ENCODE measurements at places on chromosomes 2 and 18. TPM values are rescaled to one million over a fixed set of nuclear protein-coding genes. Genes with fewer than 3 reads are reported as not detected.

GRCh38 chr2:233793465-233794127 is 15.5 kb downstream of the MROH2A start:
- DNase-seq: no peak

DNA sequence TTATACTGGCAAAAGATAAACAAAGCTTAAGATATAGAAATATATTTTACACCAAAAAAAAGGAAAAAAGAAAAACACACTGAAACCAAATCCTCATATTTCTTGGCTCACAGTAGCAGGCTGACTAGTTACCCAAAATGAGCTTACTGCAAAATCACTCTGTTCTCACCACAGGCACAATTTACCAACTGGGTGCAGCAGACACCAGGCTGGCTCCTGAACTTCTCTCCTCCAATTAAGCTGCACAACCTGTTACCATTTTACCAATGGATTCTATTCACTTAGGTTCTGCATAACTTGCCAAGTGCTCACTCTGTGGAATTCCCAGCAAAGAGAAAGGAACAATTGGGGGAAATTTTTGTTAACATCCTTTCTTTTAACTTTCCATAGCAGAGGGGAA is 679.3 kb downstream of the ZEB2 start:
- DNase-seq: no peak

- no peak for DNase-seq
Observed at GRCh38 chr18:2338601-2339000, 232.7 kb downstream of the METTL4 start.

DNA sequence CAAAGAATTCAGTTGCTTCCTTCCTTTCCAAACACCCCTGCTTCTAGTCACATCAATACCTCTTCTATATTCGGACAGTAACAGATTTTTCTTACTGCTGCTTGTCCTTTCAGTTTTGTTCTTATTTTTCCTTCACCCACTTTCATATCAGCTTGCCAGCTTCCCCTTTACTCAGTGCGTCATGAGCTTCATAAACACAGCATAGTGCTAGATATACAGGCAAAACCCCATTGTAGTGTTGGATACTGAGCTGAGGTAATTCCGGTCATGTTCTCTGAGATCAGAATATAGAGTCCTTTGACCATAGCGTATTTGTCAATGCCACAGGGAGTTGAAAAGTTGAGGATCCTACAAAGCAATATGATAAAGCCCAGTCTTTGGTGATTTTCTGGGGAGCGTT is 2.4 kb downstream of the FARP2 start:
- DNase-seq: no peak

KCNG3 gene
- 2.3 TPM for total RNA-seq

GRCh38 chr18:60182223-60182622 is 190.4 kb downstream of the MC4R start:
- DNase-seq: no peak

DNA sequence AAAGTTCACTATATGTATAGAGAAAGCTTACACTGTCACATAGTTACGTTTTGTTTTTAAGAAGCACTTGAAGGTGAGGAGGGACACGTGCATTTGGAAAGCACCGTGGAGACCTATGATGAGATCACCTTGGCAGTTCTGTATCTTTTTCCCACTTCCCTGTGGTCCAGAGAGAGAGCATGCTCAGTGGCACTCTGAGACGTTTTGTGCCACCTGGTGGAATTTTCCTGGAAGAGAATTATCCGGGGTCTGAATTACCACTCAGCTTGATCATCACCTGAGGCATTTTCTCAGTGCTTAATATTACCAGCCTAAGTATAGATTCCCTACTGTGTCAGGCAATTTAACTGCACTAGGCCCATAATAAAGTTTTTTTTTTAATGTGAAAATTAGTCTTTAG is 469.4 kb upstream of the SMIM21 start:
- DNase-seq: no peak

GRCh38 chr2:7116511-7116910 is 199.3 kb downstream of the RNF144A start:
- no peak for DNase-seq

ZSWIM2 gene
- total RNA-seq: not detected

ANKRD62 gene
- not detected for total RNA-seq

GRCh38 chr2:80068038-80068731 is 236.4 kb downstream of the LRRTM1 start:
- no peak for DNase-seq

- no peak for DNase-seq
Observed at GRCh38 chr2:188765522-188766470, 208.4 kb upstream of the COL3A1 start.

DNA sequence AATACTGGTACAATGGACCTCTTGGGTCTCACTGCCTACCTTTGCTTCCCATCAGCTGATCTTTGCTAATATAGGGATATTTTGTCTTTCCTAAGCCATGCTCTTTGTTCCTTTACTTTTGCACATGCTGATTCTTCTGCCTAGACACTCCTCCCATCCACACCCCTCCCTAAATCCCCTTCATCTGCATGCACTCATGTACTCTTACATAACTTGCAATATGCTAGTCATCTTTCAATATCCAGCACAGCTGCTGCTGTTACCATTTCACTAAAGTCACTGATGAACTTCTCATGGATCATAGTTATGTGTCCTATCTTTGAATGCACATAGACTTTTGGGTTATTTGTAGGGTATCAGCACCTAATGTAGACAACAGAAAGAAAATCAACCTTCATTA is 18.5 kb upstream of the DTNA start:
- no peak for DNase-seq

TEKT4 gene
- total RNA-seq: not detected

TMSB10 gene
- 473 TPM for total RNA-seq

RNU2-63P gene
- not detected for total RNA-seq

DNA sequence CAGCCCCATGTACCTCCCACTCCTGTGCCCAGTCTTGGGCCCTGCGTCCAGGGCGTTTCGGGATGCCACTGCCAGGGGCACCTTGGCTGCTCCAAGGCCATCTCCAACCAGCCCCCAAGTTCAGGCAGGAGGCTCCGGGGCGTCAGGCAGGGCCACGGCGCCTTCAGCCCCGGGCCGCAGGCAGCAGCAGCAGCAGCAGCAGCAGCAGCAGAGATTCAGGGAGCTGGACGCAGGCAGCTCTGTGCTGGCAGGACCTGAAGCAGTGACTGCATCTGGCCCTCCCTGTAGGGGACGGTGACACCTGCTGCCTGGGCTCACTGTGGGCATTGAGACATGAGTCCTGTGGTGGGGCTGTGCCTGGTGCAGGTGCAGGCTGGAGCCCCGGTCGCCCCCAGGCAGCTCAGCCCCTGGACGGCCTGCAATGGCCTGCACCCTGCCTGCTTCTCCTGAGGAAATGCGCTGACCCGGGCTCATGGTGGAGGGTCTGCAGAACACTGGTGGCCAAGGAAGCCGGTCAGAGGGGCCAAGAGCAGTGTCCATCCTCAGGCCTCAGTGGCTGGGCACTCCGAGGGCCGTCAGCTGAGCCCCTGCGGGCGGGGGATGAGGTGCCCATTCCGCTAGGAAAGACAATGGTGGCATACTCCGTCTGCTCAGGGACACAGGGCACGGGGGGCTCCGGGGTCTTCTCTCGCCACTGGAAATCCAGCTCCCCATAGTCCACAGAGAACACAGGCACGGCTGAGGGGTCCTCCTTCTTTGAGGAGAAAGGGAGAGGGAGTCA is 8.0 kb downstream of the PDCD1 start:
- DNase-seq: peak; percentile 28

GRCh38 chr2:236317938-236318396 is 53.8 kb upstream of the ASB18 start:
- no peak for DNase-seq

DNA sequence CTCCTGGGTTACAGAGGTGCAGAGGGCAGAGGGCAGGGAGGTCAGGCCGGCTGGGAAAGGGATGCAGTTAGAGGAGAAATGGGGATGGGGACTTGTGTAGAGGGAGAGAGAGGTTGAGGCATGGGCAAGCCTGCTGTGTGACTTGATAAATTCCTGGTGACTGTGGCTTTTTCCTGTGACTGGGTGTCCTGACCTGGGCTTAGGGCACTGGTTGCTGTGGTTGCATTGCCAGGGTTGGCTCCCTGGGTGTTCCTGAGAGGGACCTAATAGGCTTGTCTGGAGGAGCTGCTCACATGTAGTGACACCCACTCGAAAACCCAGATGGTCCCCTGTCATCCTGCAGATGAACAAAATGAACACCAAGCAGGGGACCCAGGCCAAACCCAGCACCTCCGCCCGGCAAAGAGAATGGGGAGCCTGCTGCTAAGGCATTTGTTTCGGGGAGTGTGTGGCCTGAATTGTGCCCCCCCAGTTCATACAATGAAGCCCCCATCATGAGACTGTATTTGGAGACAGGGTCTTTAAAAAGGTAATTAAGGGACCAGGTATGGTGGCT is 78.6 kb downstream of the VWA3B start:
- no peak for DNase-seq

DNA sequence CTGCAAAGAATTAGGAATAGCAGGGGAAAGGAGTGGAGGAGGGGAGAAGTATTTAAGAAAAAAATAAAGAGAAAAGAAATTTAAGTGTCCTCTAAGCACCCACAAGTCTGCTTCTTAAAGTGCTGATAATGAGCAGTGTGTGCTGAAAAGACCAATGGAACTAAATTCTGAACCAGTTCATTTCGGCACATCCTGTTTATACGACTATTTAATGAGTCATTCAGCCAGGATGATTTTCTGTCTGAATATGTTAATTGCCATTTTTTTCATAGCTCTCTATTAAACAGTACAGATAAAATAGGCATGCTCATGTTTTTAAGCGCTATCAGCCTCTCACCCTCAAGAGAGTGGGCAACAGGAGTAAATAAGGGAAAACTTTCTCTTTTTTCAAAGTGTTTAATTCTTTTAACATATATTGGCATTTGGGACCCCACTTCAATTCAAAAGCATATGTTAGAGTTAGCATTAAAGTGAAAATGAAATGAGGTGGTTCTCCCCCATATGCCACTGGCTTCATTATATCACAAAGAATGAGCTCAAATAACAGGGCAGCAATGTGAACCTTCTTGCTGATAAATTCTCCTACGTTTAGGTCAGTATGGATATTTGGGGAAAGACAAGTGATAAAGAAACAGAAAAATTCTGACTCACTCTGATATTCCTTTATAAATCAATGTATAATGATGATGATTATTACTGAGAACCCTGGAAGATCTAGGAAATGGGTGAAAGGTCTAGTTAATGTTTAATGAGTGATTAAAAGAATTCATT is 87.5 kb downstream of the TCF4 start:
- DNase-seq: no peak

- peak; percentile 96 for DNase-seq
Observed at GRCh38 chr2:238256594-238257104, 16.8 kb upstream of the HES6 start.

- no peak for DNase-seq
Observed at GRCh38 chr18:63443829-63444228, 21.6 kb upstream of the VPS4B start.

KIAA2012 gene
- 0.11 TPM for total RNA-seq

COBLL1 gene
- 365 TPM for total RNA-seq

MALL gene
- 3.1 TPM for total RNA-seq

DNA sequence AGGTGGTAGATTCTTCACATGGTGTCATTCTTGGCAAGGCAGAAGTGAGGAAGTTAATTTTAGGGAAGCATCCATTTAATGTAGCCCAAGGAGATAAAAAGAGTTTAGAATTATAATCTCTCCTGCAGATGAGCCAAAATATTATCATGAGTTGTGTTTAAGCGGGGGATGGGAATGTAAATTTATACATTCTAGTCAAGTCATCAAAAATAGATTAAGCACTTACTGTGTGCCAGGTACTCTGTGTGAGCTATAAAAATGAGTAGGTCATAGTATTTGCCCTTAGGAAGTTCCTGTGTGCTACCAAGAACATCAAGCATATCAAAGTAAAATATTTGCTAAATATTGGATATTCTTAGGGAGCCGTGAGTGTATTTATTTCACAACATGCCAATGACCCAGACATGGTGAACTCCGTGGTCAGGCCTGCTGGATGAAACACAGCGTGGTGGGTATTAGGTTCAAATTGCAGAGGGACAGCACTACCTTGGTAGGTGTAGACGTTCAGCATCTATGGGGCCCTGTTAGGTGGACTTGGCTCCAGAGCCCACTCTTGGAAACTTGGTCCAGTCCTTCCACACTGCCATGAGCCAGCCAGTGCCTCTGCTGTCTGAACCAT is 37.4 kb downstream of the MEIS1 start:
- no peak for DNase-seq

CCDC88A gene
- total RNA-seq: 46.9 TPM

RBKS gene
- total RNA-seq: 9.1 TPM

KCNK3 gene
- 395 TPM for total RNA-seq

DNA sequence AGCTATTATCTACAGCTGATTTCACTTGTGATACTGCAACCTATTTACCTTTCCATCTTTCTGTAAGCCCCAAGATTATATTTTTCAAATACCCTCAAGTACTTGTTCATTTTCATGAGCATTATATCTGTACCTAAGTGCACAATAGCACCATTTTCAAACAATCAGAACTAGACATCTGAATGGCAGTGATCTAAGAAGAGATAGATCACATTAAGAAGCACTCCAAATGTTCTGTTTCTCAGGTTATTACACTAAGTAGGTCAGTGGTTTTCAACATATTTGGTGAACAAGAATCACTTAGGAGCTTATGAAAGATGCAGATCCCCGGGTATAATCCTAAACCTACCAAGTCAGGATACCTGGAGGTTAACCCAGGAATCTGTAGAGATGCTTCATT is 872.7 kb downstream of the DCDC2C start:
- no peak for DNase-seq

GRCh38 chr18:43888598-43888997 is 611.3 kb upstream of the SYT4 start:
- no peak for DNase-seq

GRCh38 chr18:12305211-12305610 is 2.8 kb upstream of the TUBB6 start:
- DNase-seq: no peak

- DNase-seq: no peak
Observed at GRCh38 chr2:174722942-174723592, 41.2 kb downstream of the CHRNA1 start.

C1QL2 gene
- total RNA-seq: not detected

DNA sequence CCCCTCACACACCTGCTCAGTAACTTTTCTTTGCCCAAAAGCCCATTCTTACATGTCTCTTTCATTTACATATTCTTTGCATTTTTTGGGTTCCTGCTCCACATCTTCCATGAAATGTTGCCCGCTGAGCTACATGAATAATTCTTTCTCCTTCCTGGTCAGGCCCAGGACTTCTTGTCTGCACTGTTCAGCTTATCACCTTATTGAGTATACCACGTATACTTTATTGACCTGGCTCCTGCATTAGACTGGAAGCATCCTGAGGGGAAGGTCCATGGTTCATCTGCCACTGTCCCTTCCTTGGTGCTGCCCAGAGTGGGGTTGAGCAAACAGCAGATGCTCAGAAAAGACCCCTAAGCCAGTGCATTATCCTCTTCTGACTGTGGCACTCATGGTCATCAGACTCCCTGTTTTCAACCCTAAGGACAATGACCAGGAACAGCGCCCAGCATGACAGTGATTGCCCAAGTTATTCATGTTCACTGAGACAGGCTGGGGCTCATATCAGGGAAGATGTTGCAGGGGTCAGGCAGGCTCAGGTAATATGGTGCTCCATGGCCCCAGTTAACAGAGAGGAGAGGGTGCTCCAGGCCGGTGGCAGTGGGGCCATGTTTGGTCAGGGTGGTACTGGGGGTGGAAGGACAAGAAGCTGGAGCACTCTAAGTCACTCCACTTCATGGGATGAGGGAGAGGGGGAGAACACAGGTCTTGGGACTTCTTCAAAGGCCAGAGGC is 7.7 kb downstream of the APOB start:
- DNase-seq: no peak

GRCh38 chr2:205177546-205177945 is 504.8 kb upstream of the NRP2 start:
- no peak for DNase-seq

All from adrenal gland (tissue), 19 donors.